ENCODE measurements at places on chromosomes 3 and 15.

DNA sequence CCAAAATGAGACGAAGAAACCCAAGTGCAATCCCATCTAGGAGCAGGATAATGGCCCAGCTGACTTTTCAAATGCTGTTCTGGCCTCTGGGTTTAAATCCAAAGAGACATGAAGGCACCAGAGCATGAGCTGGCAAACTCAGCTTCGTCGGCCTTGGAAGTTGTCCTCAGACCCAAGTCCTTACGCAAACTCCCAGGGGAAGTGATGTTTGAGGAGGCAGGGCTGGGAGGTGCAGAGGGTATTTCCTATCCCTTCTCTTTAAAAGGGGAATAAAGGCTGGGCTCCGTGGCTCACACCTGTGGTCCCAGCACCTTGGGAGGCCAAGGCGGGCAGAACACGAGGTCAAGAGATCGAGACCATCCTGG, 68.9 kb upstream of the HERC1 start:
- DNase-seq = no peak

- DNase-seq = peak; percentile 76
Observed at GRCh38 chr3:190424478-190425439, 24.9 kb downstream of the TMEM207 start.

DNA sequence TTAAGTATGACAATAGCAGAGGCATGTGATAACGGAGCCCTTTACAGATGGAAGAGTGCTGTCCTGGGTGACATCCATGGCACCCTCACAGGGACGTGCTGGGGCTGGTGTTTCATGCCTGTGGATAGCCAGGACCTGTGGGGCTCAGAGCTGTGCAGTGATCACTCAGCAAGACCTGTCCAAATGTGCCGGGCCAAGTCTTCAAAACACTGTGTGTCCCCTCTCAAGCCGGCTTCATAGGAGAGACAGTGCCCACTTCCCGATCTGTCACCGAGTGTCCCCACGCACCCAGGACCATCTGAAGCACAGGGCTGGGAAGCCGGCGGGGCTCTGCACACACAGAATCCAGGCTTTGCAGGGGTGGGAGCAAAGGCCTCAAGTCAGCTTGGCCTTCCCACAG, 217.2 kb upstream of the IGF1R start:
- no peak for DNase-seq

GRCh38 chr15:25792128-25792527, 71.0 kb downstream of the ATP10A start:
- no peak for DNase-seq

GRCh38 chr3:157051055-157051454, 108.9 kb downstream of the CCNL1 start:
- no peak for DNase-seq

DNA sequence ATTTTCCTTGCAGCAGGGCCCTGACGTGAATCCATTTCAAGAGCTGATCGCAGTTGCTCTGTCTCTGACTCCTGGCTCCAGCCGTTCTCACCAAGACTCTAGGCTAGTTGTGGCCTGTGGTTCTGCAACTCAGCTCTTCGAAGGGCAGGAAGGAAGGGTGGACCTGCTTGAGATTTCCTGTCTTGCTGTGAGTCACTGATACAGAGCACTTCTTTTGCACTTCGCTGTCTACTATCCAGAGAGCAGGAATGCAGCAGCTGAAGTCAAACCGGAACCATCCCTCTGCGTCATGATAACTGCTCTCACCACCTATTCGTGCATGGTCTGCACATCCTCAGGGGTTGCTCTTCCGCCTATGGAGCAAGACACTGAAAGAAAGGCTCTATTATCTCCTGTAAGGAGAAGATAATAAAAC, 59.7 kb downstream of the RAP2B start:
- peak; percentile 64 for DNase-seq

DNA sequence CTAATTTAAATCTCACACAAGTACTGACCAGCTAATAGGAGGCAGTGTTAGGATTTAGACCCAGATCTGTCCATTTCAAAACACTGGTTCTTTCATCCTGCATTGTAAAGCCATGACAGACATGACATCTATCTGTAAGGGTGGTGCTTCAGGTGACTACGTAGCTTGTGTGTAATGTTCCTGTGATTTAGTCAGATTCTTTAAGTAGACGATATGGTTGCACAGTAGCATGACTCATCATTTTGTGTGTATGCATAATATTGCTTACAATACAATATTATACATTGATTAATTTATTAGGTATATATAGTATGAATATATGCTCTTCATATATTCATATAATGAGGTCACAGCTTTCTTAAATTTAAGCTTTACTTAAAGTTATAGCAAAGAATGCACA, 628.5 kb downstream of the GRM7 start:
- DNase-seq = no peak

DNA sequence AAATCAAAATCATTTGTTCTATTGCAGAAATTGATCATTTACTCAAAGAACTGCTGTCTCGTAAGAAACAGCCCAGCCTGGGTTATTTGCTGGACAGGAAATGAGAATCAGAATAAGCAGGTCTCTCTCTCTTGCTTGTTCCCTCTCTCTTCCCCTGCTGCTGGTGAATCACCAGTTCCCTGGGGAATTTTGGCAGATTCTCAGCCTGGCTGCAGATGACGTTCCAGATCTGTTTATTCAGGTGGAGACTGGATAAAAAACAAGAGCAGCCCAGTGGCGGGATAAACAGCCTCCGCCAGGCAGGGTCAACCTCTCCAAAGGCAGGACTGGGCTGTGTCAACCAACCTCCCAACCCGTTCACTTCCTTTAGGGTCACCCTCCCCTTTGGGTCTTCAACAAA, 72.1 kb downstream of the LRIG1 start:
- peak; percentile 97 for DNase-seq

DNA sequence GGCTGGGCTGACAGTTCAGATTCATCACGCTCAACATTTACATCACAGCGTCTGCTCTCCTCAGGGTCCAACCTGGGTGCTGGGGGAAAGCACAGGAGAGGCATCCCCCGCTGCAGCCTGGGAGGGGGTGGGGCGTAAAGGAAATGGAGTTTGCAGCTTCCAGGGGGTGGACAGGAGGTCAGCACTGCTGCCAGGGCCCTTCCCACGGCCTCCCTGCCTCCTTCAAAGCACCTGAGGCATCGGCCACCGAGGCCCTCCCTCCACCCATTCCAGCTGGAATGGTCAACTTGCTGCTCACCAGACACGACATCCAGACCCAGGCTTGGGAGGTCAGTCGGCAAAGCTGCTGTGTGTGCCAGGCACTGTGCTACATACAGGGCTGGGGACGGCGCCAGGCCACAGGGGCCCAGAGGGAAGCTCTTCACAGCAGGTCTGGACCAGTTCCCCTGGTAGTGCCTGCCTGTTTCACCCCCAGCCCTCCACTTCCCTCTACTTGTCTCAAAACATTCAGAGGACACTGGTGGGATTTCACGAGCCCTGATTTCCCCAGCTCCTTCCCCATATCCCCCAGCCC, 120.7 kb downstream of the ANP32A start:
- no peak for DNase-seq

DNA sequence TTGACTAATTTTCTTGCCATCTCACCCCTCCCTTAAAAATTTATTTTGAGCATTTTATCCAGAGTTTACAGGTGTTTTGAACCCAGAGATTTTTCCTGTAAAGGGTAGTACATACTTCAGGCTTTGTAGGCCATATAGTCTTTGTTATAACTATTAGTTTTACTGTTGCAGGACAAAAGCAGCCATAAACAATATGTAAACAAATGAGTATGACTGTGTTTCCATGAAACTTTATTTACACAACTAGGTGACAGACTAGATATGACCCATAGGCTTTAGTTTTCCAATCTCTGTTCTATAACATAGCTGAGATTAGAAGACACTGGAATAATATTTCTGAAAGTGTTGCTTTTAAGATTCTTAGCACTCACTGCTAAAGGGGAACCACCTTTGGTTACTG, 587.9 kb downstream of the PDCD6IP start:
- no peak for DNase-seq

- DNase-seq = peak; percentile 98
Observed at GRCh38 chr15:66841953-66842681, 140.1 kb downstream of the SMAD6 start.

GRCh38 chr3:146375219-146375618, 94.1 kb downstream of the PLSCR2 start:
- DNase-seq = peak; percentile 11

DNA sequence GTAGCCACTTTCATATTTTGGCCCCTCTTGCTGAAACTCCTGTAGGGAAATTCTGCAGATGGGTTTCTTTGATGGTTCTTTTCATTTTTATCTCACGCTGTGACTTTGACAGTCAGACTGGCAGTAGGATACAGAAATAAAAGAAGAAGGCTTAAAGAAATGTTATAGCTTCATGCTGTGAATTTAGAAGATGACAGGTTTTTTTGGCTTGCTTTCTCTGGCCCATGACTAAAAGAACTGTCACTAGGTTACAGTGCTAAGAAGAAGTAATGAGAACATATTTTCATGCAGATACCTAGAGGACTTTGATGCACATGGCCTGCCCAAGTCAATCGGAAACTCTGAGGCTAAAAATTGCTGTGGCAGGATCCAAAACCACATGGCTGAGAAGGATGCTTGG, 334.5 kb downstream of the EPHA6 start:
- no peak for DNase-seq
